ENCODE measurements at places on chromosomes 6 and 20.

- no peak for DNase-seq
Observed at GRCh38 chr6:96157018-96157565, 141.3 kb downstream of the FUT9 start.

DNA sequence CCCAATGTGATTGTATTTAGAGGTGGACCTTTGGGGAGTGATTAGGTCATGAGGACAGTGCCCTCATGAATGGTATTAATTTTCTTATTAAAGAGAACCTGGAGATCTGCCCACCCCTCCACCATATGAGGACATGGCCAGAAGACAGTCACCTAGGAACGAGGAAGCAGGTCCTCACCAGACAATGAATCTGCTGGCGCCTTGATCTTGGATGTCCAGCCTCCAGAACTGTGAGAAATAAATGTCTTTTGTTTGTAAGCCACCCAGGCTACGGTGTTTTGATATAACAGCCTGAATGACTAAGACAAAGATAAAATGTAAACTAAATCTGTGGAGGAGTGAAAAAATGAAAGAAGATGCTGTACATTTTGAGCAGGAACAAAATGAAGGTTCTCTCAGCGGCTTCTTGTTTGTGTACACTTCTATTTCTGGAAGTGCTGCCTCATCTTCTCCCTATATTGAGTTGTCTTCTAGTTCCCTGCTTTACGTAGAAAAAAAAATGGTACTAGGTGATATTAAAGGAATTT is 1.5 kb upstream of the IPCEF1 start:
- no peak for DNase-seq

GRCh38 chr6:87291883-87292282 is 30.5 kb upstream of the SMIM8 start:
- peak; percentile 18 for DNase-seq

GRCh38 chr6:165684333-165684732 is 21.3 kb upstream of the PDE10A start:
- DNase-seq = no peak

- no peak for DNase-seq
Observed at GRCh38 chr6:133539502-133540259, 298.5 kb downstream of the EYA4 start.

DNA sequence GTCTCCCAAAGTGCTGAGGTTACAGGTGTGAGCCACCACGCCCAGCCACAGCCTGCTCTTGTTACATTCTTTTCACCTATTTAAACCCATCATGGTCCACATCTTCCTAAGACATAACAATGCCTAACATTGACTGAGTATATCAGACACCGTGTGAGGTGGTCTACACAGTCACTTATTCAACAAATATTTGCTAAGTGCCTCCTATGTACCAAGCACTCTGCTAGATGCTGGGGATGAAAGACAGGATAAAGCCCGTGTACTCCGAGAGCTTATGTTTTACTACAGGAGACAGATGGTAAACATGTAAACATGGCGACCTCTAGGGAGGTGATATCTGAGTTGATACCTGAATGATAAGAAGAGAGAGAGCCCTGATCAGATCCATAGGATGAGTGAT is 12.7 kb downstream of the BCL2L1 start:
- no peak for DNase-seq

- no peak for DNase-seq
Observed at GRCh38 chr20:16671753-16672152, 58.1 kb upstream of the SNRPB2 start.

DNA sequence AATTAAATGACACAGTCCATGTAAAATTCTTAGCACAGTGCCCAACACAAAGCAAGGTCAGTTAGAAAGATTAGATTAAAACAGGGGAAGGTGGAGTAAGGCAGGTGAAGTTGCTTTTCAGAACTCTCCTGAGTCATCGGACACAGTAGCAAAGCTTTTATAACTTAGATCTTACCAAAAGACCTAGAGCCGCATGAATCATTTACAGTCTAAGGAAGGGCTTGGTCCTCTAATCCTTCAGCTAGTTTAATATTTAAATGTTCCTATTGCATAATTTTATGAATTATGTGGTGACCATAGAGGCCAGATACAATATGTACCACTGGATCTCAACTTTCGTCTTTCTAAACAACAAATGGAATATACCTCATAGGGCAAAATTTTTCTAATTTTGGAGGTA is 202.1 kb upstream of the SNX9 start:
- DNase-seq = no peak

- DNase-seq = no peak
Observed at GRCh38 chr20:56411759-56412472, at the start of gene CASS4. TSS of gene CASS4 (plus strand) at chr20:56412260. CDS start at chr20:56412459, 199 bp downstream.

- DNase-seq = no peak
Observed at GRCh38 chr6:87682310-87682709, 19.7 kb downstream of the AKIRIN2 start.

DNA sequence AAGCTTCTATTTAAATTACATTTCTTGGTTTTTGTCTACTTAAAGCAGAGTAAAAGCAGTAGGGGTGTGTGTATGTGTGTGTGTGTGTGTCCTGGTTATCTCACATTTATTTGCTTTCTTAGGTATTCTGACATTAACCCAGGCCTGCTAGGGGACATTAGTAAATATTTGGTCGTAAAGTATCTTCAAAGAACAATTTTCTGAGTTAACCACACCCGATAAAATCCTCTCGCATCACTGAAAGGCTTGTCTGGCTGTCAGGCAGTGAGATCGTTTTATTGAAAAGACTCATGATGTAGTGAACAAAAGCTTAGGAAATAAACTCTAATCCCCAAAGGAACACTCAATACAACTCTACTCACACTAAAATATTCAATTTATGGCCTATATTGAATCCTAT is 77.9 kb downstream of the ZNF217 start:
- no peak for DNase-seq

- no peak for DNase-seq
Observed at GRCh38 chr6:160167604-160168399, 46.2 kb downstream of the SLC22A1 start.

Data from iPS-NIHi11 (cell line).